ENCODE measurements at places on chromosomes 3 and 15.

- H3K36me3 ChIP-seq = peaks cover 3% of the 10 kb centered on the region
- no peak overlapping the region for H3K4me3 ChIP-seq
- no peak overlapping the region for H3K27ac ChIP-seq
- peaks cover 2% of the 10 kb centered on the region for H3K27me3 ChIP-seq
- H3K4me1 ChIP-seq = peaks cover 4% of the 10 kb centered on the region
Observed at GRCh38 chr3:169759256-169759655, 5.6 kb downstream of the TERC start.

DNA sequence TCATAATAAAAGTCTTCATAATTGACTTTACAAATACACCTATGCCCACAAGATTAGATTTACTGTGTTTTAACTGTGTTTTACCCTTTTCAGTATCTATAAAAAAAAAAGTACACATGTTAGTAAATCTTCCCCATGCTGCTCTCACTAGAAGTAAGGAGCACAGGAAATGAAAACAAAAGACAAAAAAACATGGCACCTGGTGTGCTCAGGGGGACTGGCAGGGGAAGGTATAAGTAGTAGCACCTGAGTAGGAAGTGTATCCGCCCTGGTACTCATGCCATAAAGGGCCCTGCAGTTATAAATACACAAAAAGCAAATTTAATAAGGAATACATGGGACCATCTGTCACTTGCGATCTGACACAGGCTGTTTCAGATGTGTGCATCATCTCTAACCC, 8.9 kb upstream of the ALDH1A2 start:
- no peak overlapping the region for H3K27ac ChIP-seq
- no peak for DNase-seq
- H3K4me3 ChIP-seq = no peak overlapping the region
- no peaks in the 10 kb centered on the region for H3K36me3 ChIP-seq
- H3K27me3 ChIP-seq = peaks cover 1% of the 10 kb centered on the region

GRCh38 chr15:90674476-90674875, 42.7 kb upstream of the BLM start:
- no peaks in the 10 kb centered on the region for H3K36me3 ChIP-seq
- no peak overlapping the region for H3K4me3 ChIP-seq
- H3K27ac ChIP-seq = no peak overlapping the region
- peaks cover 11% of the 10 kb centered on the region for H3K4me1 ChIP-seq
- DNase-seq = no peak

DNA sequence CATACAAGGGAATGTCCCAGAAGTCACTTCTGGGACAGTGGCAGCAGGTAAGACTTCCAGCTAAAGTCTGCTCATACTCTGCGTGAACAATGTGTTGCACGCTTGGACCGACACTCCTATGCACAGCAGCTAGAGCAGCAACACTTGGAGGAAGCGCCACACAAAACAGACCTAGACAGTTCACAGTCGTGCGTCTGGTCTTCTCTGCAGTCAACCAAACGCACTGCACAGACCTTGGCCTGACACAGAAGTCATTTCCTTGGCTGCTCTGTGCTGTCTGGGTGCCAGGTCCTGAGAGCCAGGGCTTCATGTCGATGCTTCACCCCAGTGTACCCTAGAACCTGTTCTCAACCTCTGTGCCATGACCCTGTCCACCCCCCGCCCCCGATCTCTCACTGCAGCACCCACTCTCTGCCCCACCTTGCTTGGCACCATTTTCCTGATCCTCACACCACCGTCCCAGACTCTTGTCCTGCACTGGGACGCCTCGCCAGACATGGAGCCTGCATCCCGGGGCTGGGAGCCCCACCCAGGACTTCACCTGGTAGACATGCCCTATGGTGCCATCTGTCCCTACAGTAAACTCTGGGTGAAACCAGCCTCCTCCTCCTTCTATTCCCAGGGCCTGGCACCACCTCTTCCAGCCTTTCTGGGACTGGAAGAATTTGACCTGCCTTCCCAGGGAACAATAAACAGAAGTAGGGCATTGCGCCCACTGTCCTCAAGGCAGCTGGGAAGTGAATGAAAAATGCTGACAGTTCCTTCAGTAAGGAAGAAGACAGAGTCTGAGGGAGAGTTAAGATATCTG, 3.1 kb downstream of the ATP10A start:
- no peak for DNase-seq
- H3K4me3 ChIP-seq = no peak overlapping the region

DNA sequence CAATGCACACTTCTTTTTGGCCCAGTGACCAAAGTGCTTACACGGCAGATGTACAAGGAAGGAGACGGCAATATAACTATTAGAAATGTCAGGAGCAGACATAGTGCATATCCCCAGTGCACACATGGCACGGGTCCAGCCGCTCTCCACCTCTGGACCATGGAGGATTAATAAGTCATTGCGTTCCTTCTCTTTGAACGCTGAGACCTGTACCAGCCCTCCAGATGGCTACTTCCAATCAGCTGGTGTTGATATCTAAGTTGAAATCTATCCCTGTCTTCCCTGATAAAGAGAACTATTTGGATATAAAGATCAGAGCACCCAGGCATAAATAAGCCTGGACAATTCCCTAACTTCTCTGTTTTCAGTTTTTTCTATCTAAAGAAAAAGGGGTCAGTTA, 212.5 kb downstream of the CADPS start:
- DNase-seq = no peak
- no peak overlapping the region for H3K4me3 ChIP-seq
- H3K27ac ChIP-seq = no peak overlapping the region
- peaks cover 4% of the 10 kb centered on the region for H3K4me1 ChIP-seq
- H3K27me3 ChIP-seq = no peaks in the 10 kb centered on the region
